ENCODE measurements at places on chromosomes 7 and 10. TPM values are rescaled to one million over a fixed set of nuclear protein-coding genes. Genes with fewer than 3 reads are reported as not detected.

DNA sequence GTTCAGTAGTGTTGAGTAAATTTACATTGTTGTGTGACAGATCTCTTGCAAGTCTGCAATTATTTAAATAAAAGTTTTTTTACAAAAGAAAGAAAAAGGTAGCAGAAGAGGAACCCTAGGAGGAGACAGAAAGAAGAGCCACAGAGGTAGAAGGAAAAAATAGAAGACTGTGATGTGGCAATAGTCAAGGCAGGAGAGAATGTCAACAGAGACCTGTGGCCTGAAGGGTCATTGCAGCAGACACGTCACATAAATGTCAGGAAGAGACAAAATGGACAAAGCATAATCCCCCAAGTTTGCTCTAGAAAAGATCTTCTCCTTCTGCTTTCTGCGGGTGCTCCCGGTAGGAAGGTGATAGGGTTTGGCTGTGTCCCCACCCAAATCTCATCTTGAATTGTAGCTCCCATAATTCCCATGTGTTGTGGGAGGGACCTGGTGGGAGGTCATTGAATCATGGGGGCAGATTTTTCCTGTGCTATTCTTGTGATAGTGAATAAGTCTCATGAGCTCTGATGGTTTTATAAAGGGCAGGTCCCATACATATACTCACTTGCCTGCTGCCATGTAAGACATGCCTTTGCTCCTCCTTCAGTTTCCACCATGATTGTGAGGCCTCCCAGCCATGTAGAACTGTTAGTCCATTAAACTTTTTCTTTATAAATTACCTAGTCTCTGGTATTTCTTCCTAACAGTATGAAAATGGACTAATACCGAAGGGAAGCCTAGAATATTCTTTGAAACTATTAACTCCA is 41.1 kb upstream of the KDM7A start:
- H3K27ac ChIP-seq: no peak overlapping the region
- H3K4me1 ChIP-seq: peaks cover 43% of the 10 kb centered on the region
- DNase-seq: no peak
- no peaks in the 10 kb centered on the region for H3K27me3 ChIP-seq
- no peaks in the 10 kb centered on the region for H3K36me3 ChIP-seq

Gene FAM180A
- total RNA-seq: not detected

Gene TMEM225B
- total RNA-seq: 1.5 TPM

Gene FXYD4
- not detected for total RNA-seq

Gene KMT2E
- total RNA-seq: 183 TPM

- no peaks in the 10 kb centered on the region for H3K36me3 ChIP-seq
- no peak overlapping the region for H3K27ac ChIP-seq
- DNase-seq: no peak
- no peaks in the 10 kb centered on the region for H3K27me3 ChIP-seq
Observed at GRCh38 chr7:152872061-152872744, 112.7 kb downstream of the ACTR3B start.

- H3K36me3 ChIP-seq: peaks cover 88% of the 10 kb centered on the region
- H3K27ac ChIP-seq: peak overlapping the region; percentile 80
- DNase-seq: no peak
- peaks cover 97% of the 10 kb centered on the region for H3K4me1 ChIP-seq
Observed at GRCh38 chr7:55513868-55514267, 58.4 kb downstream of the VOPP1 start.

GRCh38 chr10:70432561-70433263 is 8.8 kb downstream of the NODAL start:
- no peak for DNase-seq
- peaks cover 20% of the 10 kb centered on the region for H3K4me1 ChIP-seq
- H3K27ac ChIP-seq: no peak overlapping the region

GRCh38 chr10:110356628-110357245 is 52.0 kb upstream of the SMNDC1 start:
- H3K27ac ChIP-seq: peak overlapping the region; percentile 99
- H3K36me3 ChIP-seq: no peaks in the 10 kb centered on the region
- DNase-seq: peak; percentile 73

- no peak overlapping the region for H3K4me3 ChIP-seq
- no peaks in the 10 kb centered on the region for H3K27me3 ChIP-seq
- no peak overlapping the region for H3K27ac ChIP-seq
- no peaks in the 10 kb centered on the region for H3K4me1 ChIP-seq
Observed at GRCh38 chr7:147492606-147493005, 1098.0 kb upstream of the C7orf33 start.

DNA sequence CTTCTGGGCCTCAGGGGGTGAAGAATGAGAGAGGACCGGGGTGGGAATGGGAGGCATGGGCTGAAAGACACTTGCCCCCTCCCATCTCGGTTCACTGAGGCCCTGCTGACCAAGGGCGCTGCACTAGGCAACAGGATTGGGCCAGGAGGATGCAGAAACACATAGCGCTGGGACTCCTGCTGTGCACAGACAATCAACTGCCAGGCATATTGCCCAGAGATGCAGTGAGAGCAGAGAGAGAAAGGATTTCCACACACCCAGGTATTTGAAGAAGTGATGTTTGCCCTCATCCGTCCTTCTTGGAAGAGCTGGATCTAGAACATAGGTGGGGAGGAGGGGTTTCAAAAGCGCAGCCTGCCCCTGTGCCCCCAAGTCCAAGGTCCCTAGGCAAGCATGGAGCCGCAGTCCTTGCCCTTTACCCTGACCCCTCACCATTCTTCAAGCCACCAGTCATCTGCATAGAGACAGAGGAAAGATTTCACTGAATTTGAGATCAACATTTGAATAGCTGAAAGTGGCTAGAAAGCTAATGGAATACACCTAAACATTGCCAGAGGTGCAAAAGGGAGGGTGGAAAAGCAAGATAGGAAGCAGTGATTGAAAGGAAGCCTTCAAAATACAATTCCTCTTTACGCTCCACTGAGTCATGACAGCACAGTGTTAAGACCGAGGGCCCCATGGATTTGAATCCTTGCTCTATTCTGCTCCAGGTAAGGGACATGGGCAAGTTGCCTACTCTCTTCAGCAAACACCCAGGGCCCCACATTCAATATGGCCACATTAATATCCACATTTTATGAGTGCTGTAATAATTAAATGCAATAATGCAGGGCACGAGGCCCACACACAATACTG is 44.2 kb upstream of the TNS3 start:
- H3K27me3 ChIP-seq: no peaks in the 10 kb centered on the region
- no peak overlapping the region for H3K27ac ChIP-seq
- DNase-seq: no peak
- peaks cover 70% of the 10 kb centered on the region for H3K4me1 ChIP-seq
- H3K4me3 ChIP-seq: no peak overlapping the region

- no peaks in the 10 kb centered on the region for H3K4me1 ChIP-seq
- peaks cover 23% of the 10 kb centered on the region for H3K36me3 ChIP-seq
- H3K27ac ChIP-seq: no peak overlapping the region
- H3K4me3 ChIP-seq: no peak overlapping the region
Observed at GRCh38 chr10:121796342-121796741, 131.5 kb downstream of the ATE1 start.

Gene NKX2-3
- not detected for total RNA-seq
